Adrenal gland (tissue), 19 donors: ENCODE measurements at places on chromosomes 11 and 22. TPM values are rescaled to one million over a fixed set of nuclear protein-coding genes. Genes with fewer than 3 reads are reported as not detected.

GRCh38 chr22:50141462-50141861 is 29.1 kb upstream of the PANX2 start:
- H3K27me3 ChIP-seq, result no peaks in the 10 kb centered on the region
- H3K36me3 ChIP-seq, result no peaks in the 10 kb centered on the region
- H3K4me1 ChIP-seq, result no peaks in the 10 kb centered on the region

GRCh38 chr11:58832056-58832645 is 12.4 kb downstream of the GLYATL2 start:
- no peak overlapping the region for H3K27ac ChIP-seq
- no peaks in the 10 kb centered on the region for H3K36me3 ChIP-seq
- H3K4me1 ChIP-seq, result no peaks in the 10 kb centered on the region
- no peak for DNase-seq
- no peak overlapping the region for H3K4me3 ChIP-seq
- H3K27me3 ChIP-seq, result no peaks in the 10 kb centered on the region

DNA sequence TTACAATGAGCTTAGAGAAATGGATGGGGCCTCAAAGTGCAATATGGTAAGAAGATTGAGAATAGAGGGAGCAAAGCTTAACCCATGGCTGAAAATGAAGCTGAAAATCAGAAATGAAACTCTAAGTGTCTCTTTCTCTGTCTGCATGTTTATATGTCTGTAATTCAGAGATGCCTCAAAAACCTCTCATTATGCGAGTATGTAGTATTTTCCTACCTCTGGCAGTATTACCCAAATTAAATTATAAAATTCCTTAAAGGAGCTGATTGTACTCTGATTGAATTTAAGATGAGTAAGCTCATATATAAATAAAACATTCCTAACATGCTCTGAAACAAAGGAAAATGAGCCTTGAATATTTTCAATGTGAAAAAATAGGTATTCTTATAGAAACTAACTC is 39.8 kb upstream of the PRSS23 start:
- H3K36me3 ChIP-seq, result no peaks in the 10 kb centered on the region
- DNase-seq, result no peak
- H3K27me3 ChIP-seq, result no peaks in the 10 kb centered on the region
- no peak overlapping the region for H3K27ac ChIP-seq

GRCh38 chr22:36641902-36642640 is 61.5 kb downstream of the CACNG2 start:
- H3K27me3 ChIP-seq, result no peaks in the 10 kb centered on the region
- no peak overlapping the region for H3K4me3 ChIP-seq
- H3K36me3 ChIP-seq, result no peaks in the 10 kb centered on the region
- no peaks in the 10 kb centered on the region for H3K4me1 ChIP-seq
- DNase-seq, result no peak
- no peak overlapping the region for H3K27ac ChIP-seq

- no peaks in the 10 kb centered on the region for H3K36me3 ChIP-seq
- H3K4me3 ChIP-seq, result no peak overlapping the region
- no peak overlapping the region for H3K27ac ChIP-seq
- peaks cover 6% of the 10 kb centered on the region for H3K27me3 ChIP-seq
Measured at GRCh38 chr11:107908211-107908610, 20.0 kb upstream of the RAB39A start.

GRCh38 chr11:83459798-83460197 is 173.6 kb upstream of the CCDC90B start:
- no peak for DNase-seq
- no peaks in the 10 kb centered on the region for H3K4me1 ChIP-seq
- no peak overlapping the region for H3K4me3 ChIP-seq
- H3K27me3 ChIP-seq, result no peaks in the 10 kb centered on the region
- H3K27ac ChIP-seq, result no peak overlapping the region

DNA sequence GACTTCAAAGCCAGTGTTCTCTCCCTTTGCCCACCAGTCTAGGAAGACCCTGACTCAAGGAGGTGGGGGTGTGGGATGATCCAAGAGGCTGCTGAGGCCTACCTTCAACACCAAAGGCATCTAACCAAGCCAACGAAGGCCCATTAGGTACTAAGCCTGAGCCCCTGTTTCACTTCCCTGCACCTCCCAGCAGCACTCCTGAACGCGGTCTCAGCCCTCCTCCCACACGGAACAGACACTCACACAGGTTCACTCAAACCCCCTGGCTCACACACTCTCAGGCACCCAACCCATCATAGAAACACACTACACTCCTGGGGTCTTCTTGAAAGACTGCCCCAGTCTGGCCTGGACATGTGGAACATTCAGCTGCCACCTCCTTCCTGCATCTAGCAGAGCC is 40.7 kb downstream of the SLC22A12 start:
- no peak overlapping the region for H3K27ac ChIP-seq
- H3K27me3 ChIP-seq, result no peaks in the 10 kb centered on the region
- H3K4me1 ChIP-seq, result no peaks in the 10 kb centered on the region

GRCh38 chr22:29031227-29032011 is 30.2 kb downstream of the C22orf31 start:
- no peak overlapping the region for H3K4me3 ChIP-seq
- H3K27ac ChIP-seq, result peak overlapping the region; percentile 85
- DNase-seq, result peak; percentile 79
- no peaks in the 10 kb centered on the region for H3K27me3 ChIP-seq
- H3K36me3 ChIP-seq, result no peaks in the 10 kb centered on the region

DNA sequence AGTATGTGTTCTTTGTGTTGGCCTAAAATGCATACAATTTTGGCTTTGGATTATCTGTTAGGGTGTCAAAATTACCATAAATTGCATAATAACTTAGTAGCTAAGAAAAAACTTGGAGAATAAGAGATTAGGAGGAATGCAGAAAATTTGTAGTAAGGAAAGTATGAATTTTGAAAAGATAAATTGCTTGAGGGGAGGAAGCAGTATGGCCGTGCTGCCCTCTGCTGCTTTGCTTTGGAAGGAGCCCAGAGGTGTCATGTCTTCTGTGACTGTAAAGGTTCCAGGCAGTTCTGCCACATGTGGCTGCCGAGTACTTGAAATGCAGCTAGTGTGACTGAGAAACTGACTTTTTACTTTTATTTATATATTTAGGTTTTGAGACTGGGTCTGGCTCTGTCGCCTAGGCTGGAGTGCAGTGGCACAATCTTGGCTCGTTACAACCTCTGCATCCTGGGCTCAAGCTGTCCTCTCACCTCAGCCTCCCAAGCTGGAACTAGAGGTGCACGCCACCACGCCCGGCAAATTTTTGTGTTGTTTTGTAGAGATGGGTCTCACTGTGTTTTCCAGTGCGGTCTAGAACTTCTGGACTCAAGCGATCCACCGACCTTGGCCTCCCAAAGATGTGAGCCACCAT is 1.8 kb downstream of the ADSL start:
- H3K4me3 ChIP-seq, result no peak overlapping the region
- H3K36me3 ChIP-seq, result peaks cover 40% of the 10 kb centered on the region

DNA sequence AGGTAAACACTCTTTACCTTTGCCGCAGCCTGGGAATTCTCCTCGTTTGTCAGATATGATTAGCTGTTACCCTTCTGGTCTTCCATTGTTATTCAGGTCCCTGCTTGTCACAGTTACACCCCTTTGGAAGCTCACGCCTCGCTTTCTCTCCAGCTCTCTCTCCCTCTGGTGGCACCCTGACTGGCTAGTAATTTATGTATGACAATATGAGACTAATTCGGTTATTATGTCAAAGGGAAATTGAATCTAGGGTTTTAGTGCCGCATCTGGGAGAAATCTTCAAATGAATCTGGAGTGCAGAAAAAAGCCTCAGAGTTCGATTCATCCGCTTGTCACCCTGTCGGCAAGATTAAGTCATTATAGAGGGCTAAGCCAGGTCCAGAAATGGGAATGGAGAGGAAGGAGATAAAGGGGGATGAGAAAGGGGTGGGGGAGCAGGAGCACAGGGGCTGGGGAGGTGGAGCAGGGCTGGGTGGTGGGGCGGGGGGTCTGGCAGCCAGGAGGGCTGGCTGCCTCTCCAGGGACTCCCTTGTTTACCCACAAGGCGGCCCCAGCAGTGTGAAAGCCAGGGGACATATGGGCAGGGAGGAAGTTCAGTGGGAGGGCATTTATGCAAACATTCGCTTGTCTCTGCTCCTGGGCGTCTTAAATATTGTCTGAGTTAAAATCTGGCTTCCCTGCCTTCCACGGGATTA is 179.0 kb upstream of the NECTIN1 start:
- no peak overlapping the region for H3K4me3 ChIP-seq
- no peaks in the 10 kb centered on the region for H3K36me3 ChIP-seq
- no peaks in the 10 kb centered on the region for H3K27me3 ChIP-seq

GRCh38 chr22:24985826-24986214 is 33.3 kb downstream of the KIAA1671 start:
- H3K27ac ChIP-seq, result peak overlapping the region; percentile 94
- no peaks in the 10 kb centered on the region for H3K36me3 ChIP-seq
- H3K27me3 ChIP-seq, result no peaks in the 10 kb centered on the region
- H3K4me1 ChIP-seq, result peaks cover 46% of the 10 kb centered on the region

GRCh38 chr11:118872403-118872821 is 11.3 kb upstream of the CXCR5 start:
- H3K4me3 ChIP-seq, result no peak overlapping the region
- DNase-seq, result no peak
- H3K36me3 ChIP-seq, result no peaks in the 10 kb centered on the region

GRCh38 chr11:40203606-40204005 is 1255.8 kb downstream of the LRRC4C start:
- no peaks in the 10 kb centered on the region for H3K4me1 ChIP-seq
- H3K27ac ChIP-seq, result no peak overlapping the region
- no peaks in the 10 kb centered on the region for H3K27me3 ChIP-seq

GRCh38 chr11:30147293-30147692 is 83.5 kb upstream of the FSHB start:
- H3K4me1 ChIP-seq, result no peaks in the 10 kb centered on the region
- no peak overlapping the region for H3K4me3 ChIP-seq
- DNase-seq, result no peak

GRCh38 chr11:10638316-10638925 is 55.1 kb downstream of the IRAG1 start:
- peaks cover 8% of the 10 kb centered on the region for H3K4me1 ChIP-seq
- H3K27ac ChIP-seq, result no peak overlapping the region
- no peaks in the 10 kb centered on the region for H3K27me3 ChIP-seq
- peak; percentile 0 for DNase-seq
- H3K36me3 ChIP-seq, result no peaks in the 10 kb centered on the region

DNA sequence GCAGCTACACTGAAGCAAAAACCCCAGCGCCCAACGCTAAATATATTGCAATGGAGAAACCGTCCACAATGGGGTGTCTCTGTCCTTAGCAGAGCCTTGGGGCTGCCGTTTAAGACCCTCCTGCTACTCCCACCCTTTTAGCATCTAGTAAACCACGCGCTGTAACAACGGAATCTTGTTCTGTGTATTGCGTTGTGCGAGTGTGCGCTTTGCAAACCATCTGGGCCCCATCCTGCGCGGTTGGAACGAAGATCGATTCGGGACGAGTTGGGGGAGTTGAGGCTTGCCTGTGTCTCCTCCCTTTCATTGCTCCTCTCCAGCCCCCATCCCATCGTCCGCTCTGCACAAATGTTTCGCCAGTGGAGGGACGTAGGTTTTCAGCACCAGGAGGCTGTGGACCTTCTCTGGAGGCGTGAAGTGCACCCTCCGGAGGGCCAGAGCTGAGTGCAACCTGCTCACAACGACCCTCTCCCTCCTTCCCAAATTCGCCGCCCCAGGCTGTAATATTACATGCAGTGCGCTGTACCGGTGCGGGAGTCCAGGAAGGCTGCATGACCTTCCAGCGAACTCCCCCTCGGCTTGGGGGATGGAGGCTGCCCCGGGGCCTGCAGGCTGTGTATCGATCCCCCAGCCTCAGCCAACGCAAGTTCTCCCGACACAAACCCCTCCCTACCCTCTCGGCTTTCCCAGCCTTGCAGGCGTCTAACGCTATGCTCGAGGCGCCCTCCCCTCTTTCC is 1.6 kb upstream of the KMT2A start:
- no peaks in the 10 kb centered on the region for H3K27me3 ChIP-seq
- peak overlapping the region; percentile 62 for H3K4me3 ChIP-seq
- peaks cover 22% of the 10 kb centered on the region for H3K4me1 ChIP-seq
- DNase-seq, result peak; percentile 50
- H3K36me3 ChIP-seq, result no peaks in the 10 kb centered on the region

DNA sequence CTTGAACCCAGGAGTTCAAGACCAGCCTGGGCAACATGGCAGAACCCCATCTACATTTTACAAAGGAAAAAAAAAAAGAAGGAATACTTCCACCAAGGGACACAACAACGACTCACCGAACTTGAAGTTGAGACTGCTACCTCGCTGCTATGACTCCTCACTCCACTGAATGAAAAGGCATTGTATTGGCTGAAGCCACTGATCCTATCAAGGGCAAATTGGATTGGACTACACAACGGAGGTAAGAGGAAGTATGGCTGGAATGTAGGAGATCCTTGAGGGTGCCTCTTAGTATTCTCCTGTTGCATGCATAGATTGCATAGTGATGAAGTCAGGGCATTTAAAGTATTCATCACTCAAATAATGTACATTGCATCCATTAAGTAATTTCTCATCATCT is 97.9 kb downstream of the CWF19L2 start:
- DNase-seq, result no peak
- H3K4me1 ChIP-seq, result no peaks in the 10 kb centered on the region
- no peaks in the 10 kb centered on the region for H3K36me3 ChIP-seq
- no peak overlapping the region for H3K4me3 ChIP-seq
- H3K27me3 ChIP-seq, result no peaks in the 10 kb centered on the region

DNA sequence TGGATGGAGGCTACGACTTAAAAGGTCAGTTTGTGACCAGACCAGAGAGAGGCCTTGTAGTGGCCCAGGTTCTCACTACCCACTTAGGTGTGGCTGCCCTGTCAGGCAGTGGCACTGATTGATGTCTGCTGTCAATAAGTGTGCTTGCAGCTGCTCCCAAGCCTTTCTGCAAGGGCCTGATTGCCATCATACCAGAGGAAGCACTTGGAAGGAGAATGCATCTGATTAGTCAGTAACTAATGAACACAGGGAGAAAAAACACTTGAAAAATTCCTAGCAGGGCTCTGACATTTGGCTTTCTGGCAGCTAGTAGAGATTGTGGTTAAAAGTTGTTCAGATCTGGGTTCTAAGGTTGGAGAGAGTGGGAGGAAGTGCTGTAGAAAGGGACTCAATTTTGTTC is 107.5 kb downstream of the NAV2 start:
- DNase-seq, result no peak
- no peak overlapping the region for H3K4me3 ChIP-seq
- H3K27me3 ChIP-seq, result no peaks in the 10 kb centered on the region
- no peaks in the 10 kb centered on the region for H3K36me3 ChIP-seq

GRCh38 chr22:22746963-22747933 is 102.8 kb downstream of the GGTLC2 start:
- no peaks in the 10 kb centered on the region for H3K27me3 ChIP-seq
- H3K27ac ChIP-seq, result no peak overlapping the region
- no peaks in the 10 kb centered on the region for H3K36me3 ChIP-seq
- H3K4me1 ChIP-seq, result no peaks in the 10 kb centered on the region
- no peak for DNase-seq

GRCh38 chr11:66580803-66581202 is 12.1 kb downstream of the CCDC87 start:
- no peak overlapping the region for H3K27ac ChIP-seq
- no peaks in the 10 kb centered on the region for H3K27me3 ChIP-seq
- no peak for DNase-seq
- H3K36me3 ChIP-seq, result no peaks in the 10 kb centered on the region
- no peaks in the 10 kb centered on the region for H3K4me1 ChIP-seq
- no peak overlapping the region for H3K4me3 ChIP-seq

Gene CCDC87
- total RNA-seq, result 0.32 TPM

Gene ARHGAP8
- 17.8 TPM for total RNA-seq

Gene ABTB2
- total RNA-seq, result 6.8 TPM

Gene GCAT
- total RNA-seq, result 26.5 TPM

Gene RELT
- total RNA-seq, result 8.1 TPM

Gene TREH
- not detected for total RNA-seq

Gene SERPIND1
- 0.31 TPM for total RNA-seq

Gene LRRC75B
- 7.2 TPM for total RNA-seq

Gene MMP12
- not detected for total RNA-seq

Gene BCO2
- 59.9 TPM for total RNA-seq

Gene MPPED2
- total RNA-seq, result 8.5 TPM

Gene GP1BB
- not detected for total RNA-seq
